ENCODE measurements at places on chromosomes 11 and 22.

DNA sequence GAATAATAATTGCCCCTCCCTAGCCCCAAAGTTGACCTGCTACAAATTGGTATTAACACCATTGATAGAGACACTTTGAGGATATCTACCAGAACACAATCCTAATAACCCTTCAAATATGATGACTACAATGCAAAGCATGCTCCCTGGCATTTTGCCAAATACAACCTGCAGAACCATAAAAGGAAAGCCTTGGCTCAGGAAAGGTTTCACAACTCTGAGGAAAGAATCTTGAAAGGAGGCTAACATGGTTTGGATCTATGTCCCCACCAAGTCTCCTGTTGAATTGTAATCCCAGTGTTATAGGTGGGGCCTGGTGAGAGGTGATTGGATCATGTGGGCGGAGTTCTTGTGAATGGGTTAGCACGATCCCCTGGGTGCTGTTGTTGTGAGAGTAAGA, 140.4 kb upstream of the ARHGAP42 start:
- DNase-seq: no peak
- H3K36me3 ChIP-seq: no peaks in the 10 kb centered on the region
- no peak overlapping the region for H3K4me3 ChIP-seq
- H3K27me3 ChIP-seq: no peaks in the 10 kb centered on the region

DNA sequence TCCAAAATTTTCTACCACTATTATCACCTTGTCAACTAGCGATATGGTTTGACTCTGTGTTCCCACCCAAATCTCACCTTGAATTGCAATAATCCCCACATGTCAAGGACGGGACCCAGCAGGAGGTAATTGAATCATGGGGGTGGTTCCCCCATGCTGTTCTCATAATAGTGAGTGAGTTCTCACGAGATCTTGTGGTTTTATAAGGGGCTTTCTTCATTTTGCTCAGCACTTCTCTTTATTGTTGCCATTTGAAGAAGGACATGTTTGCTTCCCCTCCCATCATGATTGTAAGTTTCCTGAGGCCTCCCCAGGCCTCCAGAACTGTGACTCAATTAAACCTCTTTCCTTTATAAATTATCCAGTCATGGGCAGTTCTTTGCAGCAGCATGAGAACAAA, 73.5 kb upstream of the ZC3H12C start:
- no peaks in the 10 kb centered on the region for H3K27me3 ChIP-seq
- no peak overlapping the region for H3K27ac ChIP-seq
- H3K4me3 ChIP-seq: no peak overlapping the region
- peaks cover 4% of the 10 kb centered on the region for H3K4me1 ChIP-seq
- H3K36me3 ChIP-seq: no peaks in the 10 kb centered on the region

DNA sequence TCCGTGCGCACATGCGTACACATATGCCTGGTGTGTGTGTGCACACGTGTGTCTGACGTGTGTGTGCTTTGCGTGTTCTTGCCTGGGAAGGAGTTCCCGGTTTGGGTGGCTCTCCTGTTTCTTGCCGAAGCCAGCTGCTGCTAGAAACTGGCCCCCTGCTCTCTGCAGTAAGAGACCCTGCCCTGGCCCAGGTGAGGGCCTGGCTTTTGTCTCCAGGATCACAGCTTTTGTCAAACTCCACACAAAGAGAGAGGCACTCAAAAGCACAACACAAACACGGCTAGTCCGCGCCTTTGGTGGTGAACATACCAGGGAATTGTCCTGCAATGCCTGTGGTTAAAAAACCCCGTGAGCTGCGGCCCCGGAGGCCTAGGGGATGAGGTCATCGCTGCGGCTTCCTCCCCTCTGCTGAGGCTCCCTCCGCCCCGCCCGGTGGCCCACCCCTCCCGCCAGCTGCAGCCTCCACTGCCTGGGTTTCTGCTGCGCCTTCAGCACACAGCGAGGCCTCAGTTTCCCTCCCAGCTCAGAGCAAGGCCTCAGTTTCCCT, 88.9 kb downstream of the KCNQ1 start:
- DNase-seq: peak; percentile 94
- H3K27ac ChIP-seq: peak overlapping the region; percentile 77
- no peaks in the 10 kb centered on the region for H3K27me3 ChIP-seq
- H3K4me3 ChIP-seq: peak overlapping the region; percentile 12
- H3K4me1 ChIP-seq: peaks cover 10% of the 10 kb centered on the region

GRCh38 chr11:44335052-44335760, 25.3 kb upstream of the ALX4 start:
- H3K4me1 ChIP-seq: no peaks in the 10 kb centered on the region
- no peak overlapping the region for H3K27ac ChIP-seq
- H3K36me3 ChIP-seq: no peaks in the 10 kb centered on the region
- H3K4me3 ChIP-seq: no peak overlapping the region
- DNase-seq: no peak

DNA sequence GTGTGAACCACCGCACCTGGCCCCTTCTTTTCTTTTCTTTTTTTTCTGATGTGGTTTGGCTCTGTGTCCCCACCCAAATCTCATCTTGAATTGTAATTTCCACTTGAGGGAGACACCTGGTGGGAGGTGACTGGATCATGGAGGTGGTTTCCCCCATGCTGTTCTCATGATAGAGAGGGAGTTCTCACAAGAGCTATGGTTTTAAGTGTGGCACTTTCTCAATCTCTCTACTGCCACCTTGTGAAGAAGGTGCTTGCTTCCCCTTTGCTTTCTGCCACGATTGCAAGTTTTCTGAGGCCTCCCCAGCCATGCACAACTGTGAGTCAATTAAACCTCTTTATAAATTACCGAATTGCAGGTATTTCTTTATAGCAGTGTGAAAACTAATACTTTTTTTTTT, 4.9 kb upstream of the TCN2 start:
- no peak overlapping the region for H3K4me3 ChIP-seq
- H3K36me3 ChIP-seq: no peaks in the 10 kb centered on the region
- H3K27me3 ChIP-seq: no peaks in the 10 kb centered on the region
- no peak overlapping the region for H3K27ac ChIP-seq
- DNase-seq: peak; percentile 67

- no peaks in the 10 kb centered on the region for H3K4me1 ChIP-seq
- H3K36me3 ChIP-seq: no peaks in the 10 kb centered on the region
- H3K27ac ChIP-seq: no peak overlapping the region
- peaks cover 8% of the 10 kb centered on the region for H3K27me3 ChIP-seq
- H3K4me3 ChIP-seq: no peak overlapping the region
Observed at GRCh38 chr11:71364176-71364671, 84.0 kb downstream of the DHCR7 start.

GRCh38 chr11:69398529-69399492, 82.7 kb upstream of the LINC01488 start:
- no peaks in the 10 kb centered on the region for H3K4me1 ChIP-seq
- no peaks in the 10 kb centered on the region for H3K36me3 ChIP-seq
- H3K27ac ChIP-seq: peak overlapping the region; percentile 73
- DNase-seq: no peak
- H3K4me3 ChIP-seq: no peak overlapping the region
- H3K27me3 ChIP-seq: no peaks in the 10 kb centered on the region

GRCh38 chr11:74459584-74459983, 7.8 kb downstream of the KCNE3 start:
- no peak overlapping the region for H3K27ac ChIP-seq
- H3K36me3 ChIP-seq: no peaks in the 10 kb centered on the region
- H3K27me3 ChIP-seq: no peaks in the 10 kb centered on the region
- DNase-seq: no peak
- no peaks in the 10 kb centered on the region for H3K4me1 ChIP-seq
- H3K4me3 ChIP-seq: no peak overlapping the region

DNA sequence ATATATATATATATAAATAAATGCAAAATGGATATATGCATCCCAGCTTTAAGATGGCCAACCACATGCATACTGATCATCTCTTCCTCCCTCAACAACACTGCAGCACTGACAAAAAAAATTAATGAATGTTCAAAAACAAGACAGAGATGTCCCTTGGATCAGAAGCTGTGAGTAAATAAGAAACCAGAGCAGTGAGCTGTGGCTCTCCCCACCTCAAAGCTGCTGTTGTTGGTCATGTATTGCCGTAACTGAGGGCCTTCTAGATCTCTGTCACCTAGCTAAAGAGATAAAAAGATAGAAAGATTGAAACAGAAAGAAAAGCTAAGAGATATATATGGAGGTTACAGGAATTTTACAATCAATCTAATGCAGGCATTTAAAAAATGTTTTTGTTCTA, 15.5 kb upstream of the TMEM135 start:
- H3K27ac ChIP-seq: no peak overlapping the region
- DNase-seq: no peak
- no peaks in the 10 kb centered on the region for H3K36me3 ChIP-seq
- no peak overlapping the region for H3K4me3 ChIP-seq
- H3K27me3 ChIP-seq: no peaks in the 10 kb centered on the region
- peaks cover 13% of the 10 kb centered on the region for H3K4me1 ChIP-seq

Data from endodermal cell (in vitro differentiated cells).